ENCODE measurements at places on chromosomes 16 and 17. TPM values are rescaled to one million over a fixed set of nuclear protein-coding genes. Genes with fewer than 3 reads are reported as not detected.

- DNase-seq = no peak
Measured at GRCh38 chr17:61536422-61536955, 54.5 kb downstream of the NACA2 start.

GRCh38 chr17:16940116-16940881, 31.6 kb downstream of the TNFRSF13B start:
- DNase-seq = no peak

DNA sequence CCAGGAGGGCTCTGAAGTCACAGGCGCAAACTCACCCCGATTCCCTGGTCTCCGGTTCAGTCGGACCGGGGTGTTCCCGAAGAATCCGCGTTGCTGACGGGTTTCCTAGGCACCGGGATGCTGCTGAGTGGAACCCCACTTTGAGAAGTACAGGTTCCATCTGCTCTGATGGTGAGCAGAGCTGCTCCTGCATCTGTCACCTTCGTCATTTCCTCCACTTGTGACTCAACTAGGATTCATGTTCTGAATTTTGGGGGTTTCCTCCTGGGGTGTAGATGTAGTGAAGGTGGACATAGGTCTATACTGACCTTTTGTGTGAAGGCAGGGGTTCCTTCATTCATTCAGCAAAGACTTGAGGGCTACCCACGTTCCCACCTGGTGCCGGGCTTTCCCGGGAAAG, 25.0 kb downstream of the LGALS3BP start:
- DNase-seq = no peak

DNA sequence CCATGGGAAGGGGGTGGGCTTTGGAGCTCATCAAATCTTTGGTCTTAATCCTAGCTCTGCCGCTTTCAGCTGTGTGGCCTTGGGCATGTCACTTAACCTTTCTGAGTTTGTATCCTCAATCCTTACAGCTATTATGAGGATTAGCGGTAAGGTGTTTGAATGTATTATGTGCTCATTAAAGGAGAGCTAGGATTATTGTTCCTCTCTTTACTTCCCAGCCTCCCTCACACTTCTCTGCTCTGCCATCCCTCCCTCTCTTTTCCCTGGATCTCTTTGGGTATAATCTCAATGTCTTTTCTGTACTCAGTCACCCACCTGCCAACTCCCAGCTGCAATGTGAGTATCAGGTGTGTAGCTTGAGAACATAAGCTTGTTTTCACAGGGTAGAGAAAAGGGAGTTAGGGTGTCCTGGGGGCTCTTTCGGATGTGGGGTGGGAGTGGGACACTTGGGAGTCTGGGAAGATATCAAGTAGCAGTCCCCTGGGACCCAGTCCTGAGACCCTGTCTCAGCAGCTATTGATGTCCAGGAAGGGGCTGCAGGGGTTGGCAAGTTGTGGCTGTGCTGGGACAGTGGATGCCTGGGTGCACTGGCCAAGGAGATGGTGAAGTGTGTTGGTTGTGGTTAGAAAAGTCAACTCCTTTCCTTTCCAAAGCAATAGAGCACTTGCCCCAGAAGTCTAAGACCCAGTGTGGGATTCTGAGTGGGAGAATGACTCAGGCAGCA, 1.8 kb downstream of the EFNB3 start:
- DNase-seq = no peak

DNA sequence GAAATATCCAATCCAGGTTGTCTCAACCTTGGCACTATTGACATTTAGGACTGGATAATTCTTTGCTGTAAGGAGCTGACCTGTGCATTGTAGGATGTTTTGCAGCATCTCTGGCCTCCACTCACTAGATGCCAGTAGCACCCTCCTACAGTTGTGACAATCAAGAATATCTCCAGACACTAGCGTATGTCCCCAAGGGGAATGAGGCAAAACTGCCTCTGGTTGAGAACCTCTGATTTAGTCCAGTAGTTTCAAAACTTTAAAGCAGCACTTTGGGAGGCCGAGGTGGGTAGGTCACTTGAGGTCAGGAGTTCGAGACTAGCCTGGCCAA, 48.4 kb downstream of the IQCK start:
- no peak for DNase-seq

- DNase-seq = no peak
Measured at GRCh38 chr16:5895976-5896375, 798.4 kb upstream of the EEF2KMT start.

DNA sequence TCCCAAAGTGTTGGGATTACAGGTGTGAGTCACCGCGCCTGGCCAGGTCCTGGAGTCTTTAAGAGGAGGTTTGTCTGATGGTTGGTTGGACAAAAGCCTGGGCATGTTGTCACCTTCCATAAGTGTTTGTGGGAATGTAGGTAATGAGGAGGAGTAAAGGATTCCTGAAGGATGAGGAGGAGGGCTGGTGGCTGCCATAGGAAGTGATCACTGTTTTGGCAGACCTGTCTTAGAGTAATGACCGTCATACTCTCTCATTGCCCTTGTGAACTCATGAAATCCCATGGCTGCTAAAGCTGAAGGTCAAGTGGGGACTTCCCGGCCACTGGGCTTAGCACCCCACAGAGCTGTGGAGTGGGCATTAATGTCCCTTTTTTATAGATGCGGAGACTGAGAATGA, 40.5 kb downstream of the TENT4B start:
- no peak for DNase-seq

The FOXC2 gene
- total RNA-seq = 1.4 TPM

The MYH11 gene
- total RNA-seq = 14.0 TPM

The TLCD3B gene
- total RNA-seq = not detected
